ENCODE measurements at places on chromosomes 7 and 10. TPM values are rescaled to one million over a fixed set of nuclear protein-coding genes. Genes with fewer than 3 reads are reported as not detected.

DNA sequence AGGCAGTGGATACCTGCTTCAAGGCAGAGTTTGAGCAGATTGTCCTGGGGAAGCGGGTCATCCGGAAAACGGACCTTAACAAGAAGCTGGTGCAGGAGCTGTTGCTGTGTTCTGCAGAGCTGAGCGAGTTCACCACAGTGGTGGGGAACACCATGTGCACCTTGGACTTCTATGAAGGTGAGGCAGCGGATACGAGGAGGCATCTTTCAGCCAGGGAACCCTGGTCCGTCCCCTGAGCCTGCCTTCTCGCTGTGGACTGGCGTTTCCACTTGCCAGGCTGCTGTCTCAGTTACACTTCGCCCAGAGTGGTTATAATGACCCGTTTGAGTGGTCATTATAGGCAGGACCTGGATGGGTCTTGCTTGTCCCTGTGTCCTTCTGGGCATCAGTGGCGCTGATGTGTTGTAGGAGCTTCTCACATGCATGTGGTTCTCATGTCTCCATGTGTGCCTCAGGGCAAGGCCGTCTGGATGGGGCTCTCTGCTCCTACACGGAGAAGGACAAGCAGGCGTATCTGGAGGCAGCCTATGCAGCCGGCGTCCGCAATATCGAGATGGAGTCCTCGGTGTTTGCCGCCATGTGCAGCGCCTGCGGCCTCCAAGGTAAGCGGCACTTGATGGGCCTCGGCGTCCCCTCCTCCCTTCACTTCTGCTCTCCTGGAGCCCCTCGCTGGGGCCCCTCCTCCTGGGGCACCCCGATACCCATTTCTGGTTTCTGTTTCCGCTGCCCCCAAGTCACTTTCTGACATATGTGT, 18.0 kb downstream of the UPP1 start:
- no peak for DNase-seq

The CALML3 gene
- not detected for total RNA-seq

The POU6F2 gene
- total RNA-seq, result 0.41 TPM

- no peak for DNase-seq
Observed at GRCh38 chr7:44995555-44996493, 4.2 kb upstream of the CCM2 start.

The HABP2 gene
- total RNA-seq, result not detected

GRCh38 chr10:131821378-131822012, 79.3 kb upstream of the PPP2R2D start:
- no peak for DNase-seq

DNA sequence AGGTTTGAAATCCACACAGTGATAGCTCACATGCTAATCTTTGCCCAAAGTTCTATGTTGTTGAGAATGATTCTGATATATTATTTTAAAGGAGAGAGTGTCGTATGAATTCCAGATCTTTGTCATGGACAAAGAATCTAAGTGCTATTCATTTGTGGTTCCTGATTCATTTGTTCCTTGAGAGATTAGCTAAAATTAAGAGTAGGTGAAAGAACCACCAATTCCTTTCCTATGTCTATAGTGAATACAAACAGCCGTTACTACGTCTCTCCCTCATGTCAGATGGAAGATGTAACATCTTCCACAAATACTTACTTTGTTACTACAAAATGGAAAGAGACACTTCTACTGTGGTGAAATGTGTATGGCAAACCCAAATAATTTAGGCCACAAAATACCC, 3.3 kb upstream of the PLXDC2 start:
- no peak for DNase-seq

The MARVELD1 gene
- total RNA-seq, result 46.1 TPM

The GATA3 gene
- total RNA-seq, result 0.21 TPM

- DNase-seq, result no peak
Observed at GRCh38 chr10:6748981-6749635, 169.0 kb upstream of the PRKCQ start.

The IFT22 gene
- 63.4 TPM for total RNA-seq

Measured in H4 (cell line).